Suprapubic skin (tissue), 4 donors: ENCODE measurements at places on chromosomes 2 and 18.

GRCh38 chr2:27966466-27966865, 75.9 kb downstream of the BABAM2 start:
- DNase-seq, result no peak

- no peak for DNase-seq
Observed at GRCh38 chr2:237333748-237334147, 80.2 kb downstream of the COL6A3 start.

DNA sequence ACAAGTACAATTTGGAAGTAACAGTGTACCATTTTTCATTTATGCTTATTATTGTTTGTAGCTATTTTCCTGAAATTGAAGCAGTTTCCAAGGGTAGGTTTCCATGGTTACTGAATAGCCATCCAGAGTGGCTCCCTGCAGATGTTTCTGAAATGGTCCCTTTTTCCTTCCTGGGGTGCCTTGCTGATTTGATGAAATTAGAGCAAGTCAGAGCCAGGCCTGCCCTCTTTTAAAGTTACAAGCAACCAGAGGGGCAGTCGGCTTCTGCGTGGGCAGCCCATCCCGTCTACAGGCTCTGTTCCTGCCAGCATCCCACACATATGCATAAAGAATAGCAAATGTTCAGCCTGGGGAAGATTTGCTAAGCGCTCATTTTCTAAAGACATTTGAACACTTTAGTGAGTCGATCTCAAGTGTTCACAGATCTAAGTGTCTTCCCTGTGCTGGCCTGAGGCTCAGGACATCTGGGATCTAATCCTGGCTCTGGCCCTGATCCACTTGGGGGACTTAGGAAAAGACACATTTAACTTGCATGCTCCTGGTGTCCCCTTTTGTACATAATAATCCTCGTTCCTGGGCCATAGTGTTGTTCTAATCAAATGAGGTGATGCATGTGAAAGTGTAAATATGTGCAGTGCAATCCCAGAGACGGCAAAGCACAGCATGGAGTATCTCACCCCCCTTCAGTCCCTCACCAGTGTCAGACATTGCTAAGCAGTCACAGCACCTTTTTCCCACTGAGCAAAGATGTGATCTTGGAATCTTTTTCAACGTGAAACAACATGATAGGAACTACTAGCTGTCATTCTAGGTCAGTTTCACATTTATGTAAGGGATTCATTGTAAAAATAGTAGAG, 92.2 kb downstream of the STPG4 start:
- DNase-seq, result no peak

GRCh38 chr18:961644-962355, 57.1 kb downstream of the ADCYAP1 start:
- DNase-seq, result no peak

DNA sequence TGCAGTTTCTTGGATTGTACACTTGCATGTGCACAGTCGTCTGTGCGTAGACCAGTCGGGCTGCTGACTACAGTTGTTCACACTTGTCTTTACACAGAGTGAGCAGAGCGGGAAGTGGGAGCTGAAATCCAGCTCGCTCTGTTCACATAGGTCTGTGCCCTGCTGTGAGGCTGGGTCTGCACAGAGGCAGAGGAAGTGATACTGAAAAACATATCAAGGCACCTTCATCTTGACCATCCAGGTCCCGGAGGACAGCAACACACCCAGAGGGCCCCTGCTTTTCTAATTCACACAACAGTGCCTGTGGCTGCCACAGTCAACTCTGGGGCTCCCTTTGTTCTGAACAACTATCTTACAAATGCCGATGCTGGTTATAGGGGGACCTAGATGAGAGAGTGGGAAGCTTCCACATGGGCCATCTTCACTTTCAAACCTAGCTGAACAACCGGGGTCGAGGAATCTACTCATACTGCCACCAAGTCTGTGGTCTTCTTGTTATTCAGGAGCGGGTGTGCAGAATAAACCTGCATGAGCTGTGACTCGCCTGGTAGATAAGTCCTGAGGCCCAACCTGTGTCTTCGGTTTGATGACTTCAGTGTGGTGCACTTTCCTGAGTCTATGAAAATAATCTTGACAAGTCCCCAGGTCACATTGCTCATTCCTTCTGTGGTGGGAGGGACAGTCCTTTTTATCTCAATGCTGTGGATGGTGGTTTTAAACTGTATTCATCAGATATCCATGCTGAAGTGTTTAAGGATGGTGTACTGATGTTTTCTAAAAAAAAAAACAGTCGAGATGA, 3.5 kb upstream of the ADNP2 start:
- no peak for DNase-seq
